SK-N-SH treated with all-trans-retinoic acid at 6 μM for 48 hours (cell line): ENCODE measurements at places on chromosomes 12 and 14.

DNA sequence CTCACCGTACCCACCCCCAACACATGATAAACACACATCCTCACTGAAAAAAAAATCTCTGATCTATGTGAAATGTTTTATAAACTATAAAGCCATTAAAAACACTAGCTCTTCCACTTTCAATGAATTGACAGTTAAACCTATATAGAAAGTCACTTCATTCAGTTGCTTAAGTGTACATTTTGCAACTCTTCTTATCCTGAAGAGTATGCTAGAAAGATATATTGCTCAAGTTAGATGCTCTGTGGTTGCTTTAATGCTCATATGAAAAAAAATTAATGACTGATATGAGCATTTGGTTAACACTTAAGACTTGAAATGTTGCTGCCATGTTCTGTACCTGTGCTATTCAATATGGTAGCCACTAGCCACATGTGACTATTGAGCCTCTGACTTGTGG lies 21.0 kb upstream of the MIA2 start:
- ATAC-seq: no peak

DNA sequence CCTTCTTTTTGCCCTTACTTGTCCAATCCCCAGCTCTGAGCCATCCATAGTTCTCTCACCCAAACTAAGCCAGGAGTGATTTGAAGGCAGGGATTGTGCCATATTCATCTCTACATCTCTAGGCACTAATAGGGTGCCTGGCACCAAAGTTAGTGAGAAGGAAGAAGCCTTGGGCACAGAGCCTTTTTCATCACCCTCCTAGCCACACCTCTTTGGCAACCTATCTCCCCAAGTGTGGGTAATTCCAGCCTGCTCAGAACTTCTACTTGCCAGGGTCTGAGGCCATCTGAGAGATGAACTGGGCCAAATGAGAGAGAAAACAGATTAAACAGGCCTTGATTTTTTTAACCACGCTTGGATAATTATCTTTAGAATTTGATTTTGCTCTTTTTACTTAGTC lies 61.3 kb downstream of the PHLDA1 start:
- no peak for ATAC-seq

GRCh38 chr12:26627335-26627734 lies 205.7 kb downstream of the ITPR2 start:
- no peak for ATAC-seq

DNA sequence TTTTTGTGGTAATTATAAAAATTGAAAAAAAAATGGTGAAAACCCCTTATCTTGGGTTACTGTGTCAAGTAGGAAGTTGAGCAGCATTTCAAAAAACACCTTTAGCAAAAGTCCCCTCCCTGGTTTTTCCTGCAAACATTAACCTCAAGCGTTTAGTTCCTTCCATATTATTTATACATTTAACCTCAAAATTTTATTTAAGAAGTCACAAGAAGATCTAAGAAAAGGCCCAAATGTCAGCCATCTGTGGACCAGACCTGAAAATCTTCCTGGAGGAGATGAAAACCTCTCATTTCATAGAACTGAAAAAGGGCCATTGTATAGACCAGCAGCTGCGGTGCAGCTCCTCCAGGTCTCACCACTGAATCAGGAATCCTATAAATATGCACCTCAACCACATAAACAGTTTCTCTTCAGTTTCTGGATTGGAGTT lies 40.4 kb upstream of the BTG1 start:
- no peak for ATAC-seq

- ATAC-seq: no peak
Measured at GRCh38 chr14:31770271-31770670, 209.1 kb downstream of the NUBPL start.

GRCh38 chr12:115611477-115611876 lies 666.0 kb downstream of the MED13L start:
- ATAC-seq: no peak; the same call in 2 of the 3 replicates

GRCh38 chr12:67928621-67929383 lies 60.4 kb upstream of the IFNG-AS1 start:
- ATAC-seq: no peak

- no peak for ATAC-seq
Measured at GRCh38 chr14:99925471-99925870, 132.3 kb downstream of the EML1 start.

DNA sequence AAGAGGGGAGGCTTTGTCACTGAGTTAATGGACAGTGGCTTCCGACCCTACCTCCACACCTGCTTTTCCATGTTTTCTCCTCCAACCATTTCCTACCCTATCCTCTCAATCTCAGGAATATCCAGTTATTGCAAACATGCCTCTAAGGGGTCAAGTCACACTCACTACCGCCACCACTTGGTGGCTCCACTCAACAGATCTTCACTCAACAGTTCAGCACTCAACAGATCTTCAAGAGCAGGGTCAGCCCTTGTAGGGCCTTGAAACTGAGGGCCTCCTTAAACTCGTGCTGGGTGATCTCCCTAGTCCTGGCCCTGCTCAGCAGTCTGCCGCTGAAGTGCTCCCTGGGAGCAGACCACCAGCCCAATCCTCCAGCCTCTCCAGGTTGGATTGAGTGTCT lies 14.2 kb downstream of the ZNF641 start:
- ATAC-seq: no peak

DNA sequence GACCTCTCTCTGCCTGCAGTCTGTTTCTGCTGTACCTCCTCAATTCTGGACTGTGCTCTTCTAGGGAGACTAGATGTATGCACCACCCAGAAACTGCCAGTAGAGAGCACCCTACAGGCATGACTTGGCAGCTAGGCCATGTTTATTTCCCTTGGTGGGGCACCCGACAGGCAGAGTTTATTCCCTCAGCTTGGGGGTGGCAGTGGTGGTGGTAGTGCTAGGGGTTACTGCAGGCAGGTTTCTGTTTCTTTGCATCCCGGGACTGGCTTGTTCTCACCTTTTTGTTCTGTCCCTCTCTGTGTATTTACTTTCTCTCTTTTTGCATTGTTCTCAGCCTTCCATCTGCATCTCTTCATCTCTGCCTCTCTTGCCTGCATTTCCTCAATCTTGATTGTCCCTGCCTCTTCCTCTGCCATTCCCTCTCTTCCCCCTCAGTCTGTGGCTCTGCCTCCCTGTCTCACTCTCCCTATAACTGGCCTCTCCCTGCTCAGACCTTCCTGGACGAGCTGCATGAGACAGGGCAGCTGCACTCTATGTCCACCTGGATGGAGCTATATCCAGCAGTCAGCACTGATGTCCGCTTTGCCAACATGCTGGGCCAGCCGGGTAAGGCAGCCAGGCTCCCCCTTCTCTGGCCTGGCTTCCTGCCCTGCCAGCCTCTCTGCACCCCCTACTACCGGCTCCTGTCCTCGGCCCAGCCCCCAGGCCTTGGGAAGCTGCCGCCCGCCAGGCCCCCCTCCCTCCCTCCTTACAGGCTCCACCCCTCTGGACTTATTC lies 13.8 kb downstream of the PRPF40B start:
- peak; percentile 93 for ATAC-seq

DNA sequence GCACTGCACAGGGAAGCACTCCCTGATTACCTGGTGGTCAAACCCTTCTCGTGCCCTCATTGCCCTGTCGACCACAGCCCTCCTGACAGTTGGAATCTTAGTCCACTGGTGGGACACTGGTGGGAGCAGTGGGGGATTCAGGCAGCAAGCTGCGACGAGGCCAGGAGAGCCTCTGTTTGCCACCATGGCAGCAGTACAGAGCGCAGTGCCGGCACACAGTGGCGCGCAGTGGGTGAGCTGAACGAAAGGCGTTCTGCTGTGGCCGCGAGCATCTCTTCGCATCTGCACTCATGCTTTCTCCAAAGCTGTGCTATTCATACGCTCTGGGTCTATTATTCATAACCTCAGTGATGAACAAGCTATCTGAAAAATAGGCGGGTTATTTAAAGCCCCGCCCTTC lies 14.3 kb downstream of the RFLNA start:
- ATAC-seq: no peak
